KG1 (cell line): ENCODE measurements at places on chromosomes 1 and 21.

GRCh38 chr1:154219541-154219940 is 1.2 kb upstream of the UBAP2L start:
- DNase-seq: no peak

DNA sequence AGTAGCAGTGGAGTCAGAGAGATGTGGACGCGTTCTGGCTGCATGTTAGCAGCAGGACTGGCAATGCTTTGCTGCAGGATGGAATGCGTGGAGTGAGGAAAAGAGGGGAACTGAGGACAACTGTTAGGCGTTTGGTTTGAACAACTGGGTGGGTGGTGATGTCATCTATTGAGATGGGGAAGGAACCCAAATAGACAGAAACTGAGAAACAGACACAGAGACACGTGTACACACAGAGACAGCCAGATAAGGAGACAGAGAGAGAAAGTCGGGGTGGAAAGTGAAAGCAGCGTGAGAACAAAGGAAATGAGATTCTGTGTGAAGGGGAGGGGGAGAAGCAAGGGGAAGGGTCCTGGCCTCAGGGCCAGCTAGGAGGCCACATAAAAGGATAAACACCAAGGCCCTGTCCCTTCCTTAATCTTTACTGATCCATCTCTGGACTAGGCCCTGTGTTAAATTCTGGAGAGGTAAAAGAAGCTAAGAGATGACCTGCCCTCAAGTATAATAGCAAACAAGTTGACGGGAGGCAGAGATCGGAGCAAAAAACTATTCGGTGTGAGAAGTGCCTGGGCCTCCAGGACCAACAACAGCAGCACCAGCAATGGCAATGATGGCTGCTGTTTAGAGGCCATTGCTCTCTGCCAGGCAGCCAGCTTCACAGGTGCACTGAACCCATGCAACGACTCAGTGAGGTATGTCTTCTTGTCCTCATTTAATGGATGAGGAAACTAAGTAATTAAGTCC is 31.6 kb downstream of the VWA5B1 start:
- no peak for DNase-seq

DNA sequence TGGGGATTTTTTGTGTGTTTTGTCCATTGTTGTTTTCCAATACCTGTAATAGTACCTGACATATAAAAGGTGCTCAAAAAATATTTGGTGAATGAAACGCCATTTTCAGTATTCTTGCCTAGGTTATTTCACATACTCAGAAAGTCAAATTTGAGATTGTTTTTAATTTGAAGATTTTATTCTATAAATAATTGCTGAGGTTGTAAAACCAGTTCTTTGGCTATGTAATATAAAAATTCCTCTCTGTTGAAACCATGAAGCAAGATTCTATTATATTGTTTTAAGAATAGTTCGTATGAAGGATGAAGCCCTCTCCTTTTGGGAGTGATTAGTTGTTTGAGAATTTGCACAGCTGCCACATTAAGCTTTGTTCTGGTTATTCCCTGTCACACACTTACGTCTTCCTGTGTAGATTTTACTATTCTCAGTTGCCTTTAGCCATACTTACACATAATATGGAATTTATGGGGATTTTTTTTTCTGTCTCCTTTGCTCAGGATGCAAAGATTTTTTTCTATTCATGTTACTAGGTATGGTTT is 60.2 kb upstream of the MPC2 start:
- no peak for DNase-seq

- DNase-seq: no peak
These were observed 269.2 kb downstream of the NEGR1 start for GRCh38 chr1:72013161-72013560.

- DNase-seq: no peak
These were observed 8.2 kb downstream of the UMODL1 start for GRCh38 chr21:42079008-42079938.

GRCh38 chr1:53718443-53718842 is 20.5 kb downstream of the GLIS1 start:
- DNase-seq: no peak

DNA sequence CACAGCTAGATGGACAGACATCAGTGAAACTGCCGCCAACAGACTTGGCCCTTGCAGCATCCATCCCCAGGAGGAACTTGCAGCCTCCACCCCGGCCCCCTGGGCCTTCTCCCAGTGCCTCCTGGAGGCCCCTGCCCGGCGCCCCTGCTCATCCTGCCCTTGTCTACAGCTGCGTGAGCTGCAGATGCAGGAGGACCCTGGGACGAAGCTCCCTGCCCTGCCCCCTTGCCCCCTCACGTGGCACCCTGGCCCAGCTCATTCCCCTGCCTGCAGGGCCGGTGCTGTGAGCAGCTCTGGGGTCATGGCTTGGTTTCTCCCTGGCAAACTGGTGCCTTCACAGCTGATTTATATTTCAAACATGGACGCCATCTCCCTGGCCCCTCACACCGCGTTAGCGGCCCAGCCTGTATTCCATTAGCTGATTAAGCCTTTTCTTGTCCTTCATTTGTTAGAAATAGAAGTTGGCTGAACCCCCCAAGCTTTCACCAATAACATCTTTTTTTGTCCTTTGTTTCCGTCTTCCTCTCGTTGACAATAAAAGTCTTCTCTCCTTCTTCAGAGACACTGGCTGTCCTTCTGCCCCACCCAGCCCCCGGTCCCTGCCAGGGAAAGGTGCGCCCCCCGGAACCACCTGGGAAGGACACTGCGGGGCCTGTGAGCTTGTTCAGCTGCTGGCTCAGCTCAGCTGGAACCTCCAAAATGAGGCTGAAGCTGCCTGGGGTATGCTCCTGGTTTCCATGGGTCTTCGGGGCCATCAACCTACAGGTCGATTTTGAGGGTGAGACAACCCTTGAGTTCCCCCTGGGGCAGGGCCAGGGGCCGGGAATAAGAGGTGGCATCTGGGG is 34.0 kb upstream of the SLC19A1 start:
- DNase-seq: no peak

GRCh38 chr1:77608893-77609292 is 73.6 kb downstream of the ZZZ3 start:
- no peak for DNase-seq

DNA sequence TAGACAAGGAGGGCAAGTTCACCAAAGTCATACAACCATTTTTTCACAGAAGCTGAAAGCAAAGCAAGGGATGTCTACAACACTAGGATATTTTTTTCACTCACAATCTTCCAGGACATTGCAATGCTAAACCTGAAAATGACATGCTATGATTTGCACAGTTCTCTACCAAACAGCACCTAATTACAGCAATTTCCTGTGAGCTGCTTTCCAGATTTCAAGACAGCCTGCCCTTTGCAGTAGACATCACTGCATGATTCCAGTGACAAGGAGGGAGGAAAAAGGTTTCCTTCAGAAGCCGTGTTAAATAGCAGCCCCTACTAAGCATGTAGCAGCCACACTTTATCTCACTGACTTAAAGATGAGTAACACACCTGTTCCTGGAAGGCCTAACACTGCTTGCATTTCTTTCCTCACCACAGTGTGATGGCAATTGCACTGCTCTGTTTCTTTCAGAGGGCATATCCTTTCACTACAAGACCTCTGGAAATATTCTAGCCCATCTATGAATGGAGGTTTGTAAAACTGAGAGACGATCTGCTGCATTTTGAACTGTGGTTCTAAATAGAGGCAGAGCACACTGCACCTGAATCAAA is 97.1 kb downstream of the DUSP10 start:
- no peak for DNase-seq

DNA sequence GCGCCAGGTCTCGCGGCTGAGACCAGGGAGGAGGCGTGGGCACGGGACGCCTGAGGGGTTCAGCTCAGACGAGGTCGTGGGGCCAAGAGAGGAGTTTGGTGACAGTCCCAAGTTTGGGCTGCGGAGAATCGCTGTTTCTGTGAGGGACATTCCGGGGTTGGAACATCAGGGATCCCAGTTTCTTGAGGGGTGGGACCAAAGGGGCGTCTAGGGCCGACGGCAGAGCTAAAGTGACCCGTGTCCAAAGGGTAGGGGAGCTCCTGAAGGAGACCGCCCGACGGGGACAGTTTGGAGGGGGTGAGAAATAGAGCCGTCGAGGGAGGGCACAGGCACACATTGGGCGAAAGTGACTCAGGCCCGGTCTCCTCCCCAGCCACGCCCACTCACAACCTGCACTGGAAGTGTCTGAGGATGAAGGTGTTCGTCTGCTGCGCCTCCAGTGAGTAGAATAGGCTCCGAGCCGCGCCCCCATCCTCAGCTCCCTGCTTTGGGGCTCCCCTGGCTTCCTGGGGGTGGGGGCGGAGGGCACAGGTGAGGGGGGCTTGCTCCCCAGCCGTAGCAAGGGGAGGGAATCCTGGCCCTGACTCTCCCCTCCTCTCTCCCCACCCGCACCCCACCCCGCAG is 7.0 kb downstream of the EFNA3 start:
- DNase-seq: no peak

- no peak for DNase-seq
These were observed 6.9 kb downstream of the CTTNBP2NL start for GRCh38 chr1:112402682-112403643.

DNA sequence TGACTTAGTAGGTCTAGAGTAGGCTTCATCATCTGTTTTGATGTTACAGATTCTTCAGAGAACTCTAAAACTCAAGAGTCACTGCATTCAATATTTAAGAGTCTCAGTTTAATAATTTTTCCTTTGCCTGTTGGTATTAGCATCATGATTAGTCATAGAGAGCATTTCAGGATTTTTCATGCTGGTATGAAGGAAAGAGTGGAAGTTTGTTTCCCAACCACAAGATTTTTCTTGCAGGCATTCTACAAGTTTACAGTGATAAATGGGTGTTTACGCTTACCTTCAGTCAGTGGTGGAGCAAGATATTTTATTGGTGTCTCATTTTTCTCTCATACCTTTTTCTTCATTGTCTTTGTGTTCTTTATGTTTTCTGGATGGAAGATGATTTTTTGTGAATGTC is 58.4 kb upstream of the MYOCOS start:
- DNase-seq: no peak

DNA sequence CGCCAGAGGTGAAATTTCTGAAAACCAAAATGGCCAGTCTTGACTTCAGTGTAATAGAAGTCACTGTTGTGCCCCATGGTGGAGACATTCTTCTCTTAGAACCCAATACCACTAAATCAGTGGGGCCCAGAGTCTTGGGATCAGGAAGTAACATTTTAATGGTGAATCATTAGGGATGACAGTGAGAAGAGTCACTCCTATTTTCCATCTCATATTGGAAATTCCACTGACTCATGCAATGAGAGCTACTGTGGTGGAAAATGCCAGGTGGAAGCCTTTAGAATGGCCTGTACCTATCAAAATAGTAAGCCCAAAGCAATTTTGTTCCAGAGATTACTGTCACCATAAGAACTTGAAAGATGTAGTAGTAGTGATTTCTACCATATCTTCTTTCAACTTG is 20.6 kb upstream of the PPM1J start:
- no peak for DNase-seq

GRCh38 chr21:41976611-41977010 is 22.8 kb upstream of the C2CD2 start:
- DNase-seq: no peak

GRCh38 chr21:14838400-14838799 is 226.4 kb downstream of the NRIP1 start:
- no peak for DNase-seq

- no peak for DNase-seq
These were observed 8.8 kb downstream of the FAM151A start for GRCh38 chr1:54614563-54614962.

- DNase-seq: no peak
These were observed 75.4 kb downstream of the CACHD1 start for GRCh38 chr1:64545118-64545843.

DNA sequence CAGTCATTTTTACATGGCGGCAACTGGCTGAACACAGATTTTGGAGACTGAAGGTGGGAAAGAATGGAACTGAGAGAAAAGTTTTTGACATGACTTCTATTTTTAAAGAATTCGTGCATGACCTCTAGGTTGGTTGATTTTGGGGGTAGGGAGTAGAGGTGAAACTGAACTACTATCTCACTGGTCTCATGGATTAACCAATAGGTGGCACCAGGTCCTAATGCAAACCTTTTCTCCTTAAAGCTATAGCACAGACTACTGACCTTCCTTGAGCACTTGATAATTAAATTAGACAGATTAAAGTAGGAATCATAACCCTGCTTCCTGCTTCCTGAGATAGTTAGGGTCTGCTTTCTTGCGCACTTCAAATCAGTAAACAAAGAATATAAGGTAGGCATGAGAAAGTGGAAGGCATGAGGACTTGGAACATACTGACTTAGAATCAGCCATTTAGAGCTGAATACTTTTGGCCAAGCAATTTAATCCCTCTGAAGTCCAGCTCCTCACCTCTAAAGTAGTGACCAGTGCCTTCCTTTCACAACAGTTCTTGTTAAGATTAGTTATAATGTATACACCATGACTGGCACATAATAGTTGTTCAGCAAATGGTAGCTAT is 206.0 kb downstream of the CENPF start:
- DNase-seq: no peak

DNA sequence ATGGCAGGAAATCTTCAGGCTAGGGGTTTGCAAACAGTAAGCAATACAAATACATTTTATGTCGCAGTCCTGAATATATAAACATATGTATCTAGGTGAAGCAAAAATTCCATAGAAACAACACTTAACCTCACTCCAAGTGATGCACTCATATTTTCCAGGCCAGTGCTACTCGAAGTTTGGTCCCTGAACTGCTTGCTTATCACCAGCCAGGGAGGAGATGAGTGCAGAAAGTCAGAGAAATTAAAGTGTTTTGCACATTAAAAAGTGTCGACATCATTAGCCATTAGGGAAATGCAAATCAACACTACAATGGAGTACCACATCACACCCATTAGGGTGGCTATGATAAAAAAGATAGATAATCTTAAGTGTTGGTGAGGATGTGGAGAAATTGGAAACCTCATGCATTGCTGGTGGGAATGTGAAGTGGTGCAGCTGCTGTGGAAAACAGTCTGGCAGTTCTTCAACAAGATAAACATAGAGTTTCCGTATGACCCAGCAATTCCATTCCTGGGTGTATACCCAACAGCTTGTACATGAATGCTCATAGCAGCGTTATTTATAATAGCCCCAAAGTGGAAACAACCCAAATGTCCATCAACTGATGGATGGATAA is 70.5 kb upstream of the CSF1 start:
- DNase-seq: no peak

DNA sequence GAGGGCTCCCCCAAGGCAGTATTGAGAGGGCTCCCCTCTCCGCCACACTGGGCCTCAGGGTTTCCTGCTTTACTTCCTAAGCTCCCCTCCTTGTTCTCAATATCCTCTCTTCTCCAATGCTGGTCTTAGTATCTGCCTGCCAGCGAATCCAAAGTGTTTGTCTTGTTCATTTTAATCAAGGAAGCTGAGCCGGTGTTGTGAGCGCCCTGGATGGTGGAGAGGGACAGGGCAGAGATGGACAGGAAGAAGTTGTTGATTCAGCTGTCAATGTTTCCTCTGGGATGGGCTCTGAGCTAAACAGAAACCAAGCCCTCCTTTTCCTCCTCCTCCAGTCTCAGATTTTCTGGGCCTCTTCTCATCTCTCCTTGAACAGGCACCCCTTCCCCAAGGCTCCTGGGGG is 5.4 kb downstream of the OLFML3 start:
- DNase-seq: no peak
